ENCODE measurements at places on chromosomes 12 and 14.
A peak's percentile ranks its signal among the peaks of the same experiment; 100 is the strongest.

- DNase-seq, result no peak
Measured at GRCh38 chr14:104494483-104494882, 85.1 kb upstream of the C14orf180 start.

- DNase-seq, result no peak
Measured at GRCh38 chr12:15627995-15628945, 160.9 kb downstream of the EPS8 start.

DNA sequence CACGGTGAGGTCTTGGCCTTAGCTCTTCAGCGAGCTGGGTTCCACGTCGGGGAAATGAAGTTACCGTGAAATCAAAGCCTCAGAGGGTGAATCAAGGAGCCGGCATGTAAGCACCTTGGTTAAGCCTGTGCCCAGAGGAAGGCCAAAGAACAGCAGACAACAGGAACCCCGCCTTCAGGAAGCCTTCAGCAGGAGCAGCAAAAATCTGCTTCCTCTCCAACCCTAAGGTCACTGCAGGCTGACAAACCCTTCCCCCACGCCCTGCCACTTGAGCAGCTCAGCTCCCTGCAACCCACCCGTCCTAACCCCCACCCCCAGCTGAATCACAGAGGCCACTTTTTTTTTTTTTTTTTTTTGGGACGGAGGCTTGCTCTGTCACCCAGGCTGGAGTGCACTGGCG lies 72.9 kb upstream of the LTA4H start:
- DNase-seq, result peak; percentile 65

DNA sequence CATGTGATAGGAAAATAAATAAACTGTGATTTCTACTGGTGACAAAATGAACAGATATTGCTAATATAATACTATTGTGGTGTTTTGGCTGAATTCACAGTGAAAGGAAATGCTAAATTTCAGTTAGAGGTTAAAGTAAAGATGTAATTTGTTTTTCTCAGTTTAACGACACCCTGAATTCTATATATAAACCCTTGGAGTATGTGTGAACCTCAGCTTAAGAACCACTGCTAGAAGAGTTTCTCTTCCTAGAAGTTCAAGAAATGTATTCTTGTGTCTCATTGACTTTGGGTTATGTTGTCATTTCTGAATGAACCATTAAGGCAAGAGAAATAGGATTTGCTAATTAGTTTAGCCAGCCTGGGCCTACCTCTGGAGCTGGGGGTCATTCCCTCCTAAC lies 8.2 kb downstream of the FBXO34 start:
- no peak for DNase-seq

DNA sequence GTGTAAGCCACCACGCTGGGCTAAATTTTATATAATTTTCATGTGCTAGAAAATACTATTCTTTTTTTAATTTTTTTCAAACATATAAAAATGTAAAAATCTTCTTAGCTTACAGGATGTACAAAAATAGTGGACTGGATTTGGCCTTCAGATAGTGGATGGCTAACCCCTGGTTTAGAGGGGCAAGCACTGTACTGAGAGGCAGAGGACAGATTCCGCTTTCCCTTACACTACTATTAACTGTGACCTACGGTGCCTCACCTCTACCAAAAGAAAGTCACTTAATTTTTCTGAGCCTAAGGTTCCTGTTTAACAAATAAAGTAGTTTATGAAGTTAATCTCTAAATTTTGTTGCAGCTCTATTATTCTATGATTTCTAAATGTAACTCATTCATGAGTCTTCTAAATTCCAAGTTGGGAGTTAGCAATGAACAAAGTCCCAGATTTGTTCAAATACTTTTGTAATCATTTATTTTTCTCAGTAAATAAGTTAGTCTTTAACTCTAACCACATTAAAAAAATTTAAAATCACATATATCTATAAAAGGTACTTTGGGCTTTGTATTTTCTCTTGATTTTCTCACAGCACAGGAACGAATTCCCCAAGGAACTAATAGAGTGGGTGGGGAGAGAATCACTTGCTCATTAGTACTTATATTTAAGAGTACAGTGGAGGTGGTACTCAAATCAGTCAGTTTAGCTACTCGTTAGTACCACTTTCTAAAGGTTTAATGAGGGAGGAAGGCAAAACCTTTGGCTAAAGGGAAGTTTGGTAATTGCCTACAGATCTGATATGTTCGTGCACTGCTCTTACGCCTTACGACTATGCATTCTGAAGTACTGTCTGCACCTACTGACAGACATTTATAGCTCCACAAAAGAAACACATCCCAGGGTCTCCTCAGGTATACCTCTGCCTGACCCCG lies 33.7 kb downstream of the SLC15A5 start:
- DNase-seq, result no peak

GRCh38 chr12:27456618-27457017 lies 10.1 kb downstream of the SMCO2 start:
- no peak for DNase-seq

- no peak for DNase-seq
Measured at GRCh38 chr12:82931349-82932116, 244.8 kb downstream of the TMTC2 start.

All from mucosa of descending colon (tissue), 3 donors.